ENCODE measurements at places on chromosomes 7 and 10.

DNA sequence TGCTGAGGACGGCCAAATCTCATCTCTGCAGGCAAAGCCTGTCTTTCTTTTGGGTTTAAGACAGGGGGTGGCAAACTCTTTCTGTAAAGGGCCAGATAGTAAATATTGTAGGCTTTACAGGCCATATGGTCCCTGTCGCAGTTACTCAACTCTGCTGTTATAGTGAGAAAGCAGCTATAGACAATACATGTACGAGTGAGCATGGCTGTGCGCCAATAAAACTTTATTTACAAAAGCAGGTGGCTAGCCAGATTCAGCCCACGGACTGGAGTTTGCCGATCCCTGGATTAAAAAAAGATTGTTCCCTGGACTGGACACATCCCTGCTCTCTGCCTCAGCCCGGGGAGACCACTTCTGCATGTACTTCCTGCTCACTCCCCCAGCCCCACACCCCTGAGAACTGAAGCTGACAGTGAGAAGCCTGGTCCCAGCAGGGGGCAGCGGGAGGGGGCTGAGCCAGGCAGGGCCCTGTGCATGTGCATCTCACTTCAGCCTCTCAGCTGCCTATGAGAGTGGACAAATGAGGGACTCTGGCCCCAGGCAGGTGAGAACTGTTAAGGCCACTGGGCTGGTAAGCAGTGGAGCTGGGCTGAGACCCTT, 392.4 kb downstream of the PLXNA4 start:
- DNase-seq: no peak

GRCh38 chr7:5838761-5839500, 41.7 kb upstream of the OCM start:
- no peak for DNase-seq

GRCh38 chr10:28914701-28915100, 237.4 kb downstream of the BAMBI start:
- DNase-seq: no peak

GRCh38 chr7:79732535-79732934, 279.1 kb upstream of the MAGI2 start:
- no peak for DNase-seq

DNA sequence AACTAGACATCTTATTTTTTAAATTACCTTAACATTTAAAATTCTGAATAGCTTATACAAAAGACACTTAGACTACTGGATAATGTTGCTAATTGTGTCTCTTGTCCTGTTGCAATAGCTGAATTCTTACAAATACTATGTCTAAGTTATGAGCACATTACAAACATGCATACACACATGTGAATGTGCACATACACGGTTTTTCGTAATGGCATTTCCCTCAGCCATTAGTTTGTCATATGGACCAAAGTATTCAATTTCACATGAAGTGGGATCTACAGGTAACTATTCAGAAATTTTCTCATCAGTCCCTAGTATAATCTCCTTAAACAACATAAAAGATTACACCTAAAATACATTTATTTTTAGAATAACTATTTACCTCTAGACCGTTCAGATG, 178.6 kb upstream of the BET1 start:
- DNase-seq: no peak

GRCh38 chr7:117386110-117386706, 41.1 kb downstream of the ASZ1 start:
- DNase-seq: no peak

GRCh38 chr10:132540456-132540855, 2.9 kb downstream of the INPP5A start:
- no peak for DNase-seq

DNA sequence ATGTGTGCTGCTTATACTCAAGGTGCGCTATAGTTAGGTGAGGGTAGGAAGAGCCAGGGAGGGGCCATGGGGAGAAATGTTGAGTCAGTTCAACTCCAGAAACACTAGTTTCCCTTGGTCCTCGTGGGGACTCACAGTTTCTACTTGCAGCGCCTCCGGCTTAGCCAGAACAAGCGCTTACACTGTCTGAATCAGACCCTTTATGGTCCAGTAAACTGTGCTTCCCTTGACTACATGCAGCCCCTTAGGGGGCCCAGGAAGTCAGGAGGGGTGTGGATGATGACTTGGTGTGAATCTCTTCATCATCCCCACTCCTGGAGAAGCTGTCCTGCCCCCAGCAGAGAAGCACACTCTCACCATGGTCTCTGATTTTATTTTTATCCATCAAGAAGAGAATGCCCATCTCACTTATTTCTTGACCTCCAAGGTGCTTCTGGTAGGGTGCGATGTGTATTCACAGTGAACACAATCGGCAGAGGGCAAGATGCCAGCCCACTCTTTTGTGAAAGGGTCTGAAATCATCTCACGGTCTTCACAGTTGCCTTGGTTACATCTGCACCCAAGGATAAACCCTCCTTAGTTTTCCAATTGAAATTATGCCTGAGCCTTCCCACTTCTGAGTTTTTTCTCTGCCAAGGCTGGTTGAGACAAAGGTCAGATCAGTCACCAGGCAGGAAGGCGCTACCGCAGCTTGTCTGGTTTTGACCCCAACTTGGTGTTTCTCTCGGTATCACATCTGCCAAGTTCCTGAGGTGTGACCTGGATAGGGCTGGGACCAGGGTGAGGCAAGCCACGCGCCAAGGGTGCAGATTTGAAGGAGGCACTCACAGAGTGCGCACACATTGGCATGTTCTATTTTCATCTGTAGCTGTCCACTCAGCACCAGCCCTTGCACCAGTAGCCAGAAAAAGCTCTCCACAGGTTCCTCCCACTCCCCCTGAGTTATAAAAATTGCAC, 62.7 kb upstream of the LRRC4 start:
- DNase-seq: no peak

- DNase-seq: no peak
These were observed 40.9 kb downstream of the DLD start for GRCh38 chr7:107931740-107932515.

DNA sequence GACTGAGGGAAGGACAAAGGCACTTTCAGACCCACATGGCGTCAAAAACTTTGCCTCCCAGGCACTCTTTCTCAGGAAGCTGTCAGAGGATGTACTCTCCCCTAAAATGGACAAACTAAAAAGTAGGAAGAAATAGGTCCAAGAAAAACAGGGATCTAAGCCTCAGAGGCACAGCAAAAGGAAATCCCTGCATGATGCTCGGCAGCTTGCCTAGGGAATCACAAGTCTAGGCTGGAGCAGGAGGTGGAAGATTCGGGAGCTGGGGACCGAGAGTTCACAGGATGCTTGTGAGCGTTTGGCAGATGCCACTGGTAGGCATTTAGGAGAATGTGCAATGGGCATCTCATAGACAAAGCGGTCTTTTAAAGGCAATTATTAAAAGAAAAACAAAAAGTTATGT, 60.8 kb downstream of the ATXN7L1 start:
- no peak for DNase-seq

Measured in suppressor macrophage treated with lipopolysaccharide for 1 hour (primary cell).